A549 treated with CpdA at 1 μM for 4 hours (cell line): ENCODE measurements at places on chromosomes 7 and 10. TPM values are rescaled to one million over a fixed set of nuclear protein-coding genes. Genes with fewer than 3 reads are reported as not detected.

The CH25H gene
- 0.03 to 0.13 TPM (median 0.09 TPM) in 3 of 5 replicates, not detected in the others for total RNA-seq

The TMEM236 gene
- total RNA-seq: 0.05 to 0.12 TPM (median 0.07 TPM) in 5 replicates

The NUPR2 gene
- total RNA-seq: not detected in 5 replicates

The RPEL1 gene
- total RNA-seq: 0.06 TPM in 1 of 5 replicates, not detected in the others

The LMOD2 gene
- total RNA-seq: not detected in 5 replicates
